ENCODE measurements at places on chromosomes 4 and X.

DNA sequence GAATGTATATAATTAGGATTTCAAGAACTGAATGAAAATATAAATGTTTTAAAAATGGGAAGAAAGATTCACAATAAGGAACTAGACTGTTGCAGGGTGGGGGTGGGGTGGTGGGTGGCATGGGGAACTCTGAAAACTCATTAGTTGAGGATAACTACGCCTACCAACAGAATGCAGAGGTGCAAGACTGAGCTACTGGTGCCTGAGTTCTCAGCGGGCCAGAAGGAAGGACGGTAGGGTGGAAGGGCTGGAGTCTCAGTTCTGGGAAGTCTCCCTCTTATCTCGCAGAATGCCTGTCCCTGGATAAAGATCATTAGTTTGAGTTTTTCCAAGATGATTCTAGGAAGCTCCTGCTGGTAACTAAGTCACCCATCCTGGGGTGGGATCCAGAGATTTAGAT, 1.3 kb upstream of the SOD3 start:
- DNase-seq, result no peak

- no peak for DNase-seq
Measured at GRCh38 chr4:9804918-9805317, 23.5 kb downstream of the DRD5 start.

DNA sequence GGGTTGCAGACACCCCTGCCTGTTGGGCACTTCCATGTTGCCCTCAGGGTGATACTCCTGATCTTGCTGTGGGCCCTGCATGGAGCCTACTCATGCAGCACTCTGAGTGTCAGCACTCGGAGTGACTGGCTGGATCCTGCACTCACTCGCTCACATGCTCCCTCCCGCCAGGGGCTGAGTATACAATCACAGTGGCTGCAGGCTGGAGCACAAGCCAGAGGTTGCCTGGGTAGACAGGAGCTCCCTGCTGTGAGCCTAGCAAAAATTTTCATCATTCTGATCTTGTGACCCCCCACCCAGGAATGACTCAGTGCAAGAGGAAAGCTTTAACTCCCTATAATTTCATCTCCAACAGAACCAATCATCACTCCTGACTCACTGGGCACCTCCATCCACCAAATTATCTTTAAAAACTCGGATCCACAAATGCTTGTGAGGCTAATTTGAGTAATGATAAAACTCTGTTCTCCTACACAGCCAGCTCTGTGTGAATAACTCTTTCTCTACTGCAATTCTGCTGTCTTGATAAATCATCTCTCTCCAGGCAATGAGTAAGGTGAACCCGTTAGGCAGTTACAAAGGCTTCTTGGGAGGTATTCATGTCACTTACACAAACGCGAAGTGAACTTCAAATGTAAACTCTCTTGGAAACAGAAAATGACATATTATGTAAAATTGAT, 1180.8 kb upstream of the PABPC4L start:
- no peak for DNase-seq

DNA sequence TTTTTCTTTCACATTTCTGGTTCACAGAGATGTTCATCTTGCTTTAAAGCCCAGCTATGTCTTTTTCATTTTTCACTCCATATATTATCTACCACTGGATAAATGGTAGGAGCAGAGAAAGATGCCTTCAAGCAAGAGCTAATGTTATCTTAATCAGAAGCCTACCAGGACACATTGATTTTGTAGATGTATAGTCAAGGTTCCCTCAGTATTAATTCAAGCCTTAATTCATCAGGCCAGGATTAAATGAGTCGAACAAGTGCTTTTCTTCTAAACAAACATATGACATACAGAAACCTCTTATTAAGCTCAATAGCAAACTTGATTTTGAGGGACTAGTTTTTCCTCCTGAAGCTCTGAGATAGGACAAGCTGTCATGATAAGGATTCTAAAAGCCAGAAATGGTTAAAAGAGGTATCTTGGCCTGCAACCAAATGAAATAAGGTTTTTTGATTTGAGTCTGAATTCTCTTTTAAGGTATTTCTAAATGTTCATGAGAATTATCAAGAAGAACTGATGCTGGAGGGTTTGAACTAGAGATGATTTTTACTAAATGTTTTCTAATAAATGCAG, 81.7 kb upstream of the FTHL17 start:
- DNase-seq, result no peak

GRCh38 chrX:51406688-51407519, 74.3 kb downstream of the NUDT10 start:
- DNase-seq, result no peak

GRCh38 chrX:24886916-24887315, 128.8 kb downstream of the ARX start:
- no peak for DNase-seq

DNA sequence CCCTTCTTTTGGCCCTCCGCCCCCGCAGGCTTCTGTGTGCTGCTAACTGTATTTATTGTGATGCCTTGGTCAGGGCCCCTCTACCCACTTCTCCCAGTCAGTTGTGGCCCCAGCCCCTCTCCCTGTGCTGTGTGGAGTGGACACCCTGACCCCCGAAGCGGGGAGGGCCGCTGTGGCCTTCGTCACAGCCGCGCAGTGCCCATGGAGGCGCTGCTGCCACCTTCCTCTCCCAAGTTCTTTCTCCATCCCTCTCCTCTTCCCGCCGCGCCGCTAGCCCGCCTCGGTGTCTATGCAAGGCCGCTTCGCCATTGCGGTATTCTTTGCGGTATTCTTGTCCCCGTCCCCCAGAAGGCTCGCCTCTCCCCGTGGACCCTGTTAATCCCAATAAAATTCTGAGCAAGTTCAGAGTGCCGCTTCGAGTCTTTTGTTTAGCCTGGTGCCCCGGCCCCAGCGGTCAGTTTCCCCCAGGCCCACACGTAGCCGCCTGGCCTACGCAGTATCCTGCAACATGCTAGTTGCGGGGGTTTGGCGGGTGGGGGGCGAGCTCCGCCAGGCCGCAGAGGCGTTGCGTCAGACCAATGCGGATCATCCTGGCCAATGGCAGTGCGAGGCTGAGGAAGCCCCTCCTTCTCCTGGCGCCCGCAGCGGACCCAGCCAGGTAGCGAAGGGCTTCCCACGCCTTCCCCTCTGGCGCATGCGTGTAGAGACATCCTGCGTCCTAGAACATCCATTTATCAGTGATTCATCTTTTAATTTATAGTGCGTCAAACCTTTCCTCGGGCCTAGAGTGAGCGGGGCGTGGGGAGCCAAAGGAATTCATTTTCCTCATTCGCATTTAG, 5.6 kb upstream of the KANTR start:
- no peak for DNase-seq

DNA sequence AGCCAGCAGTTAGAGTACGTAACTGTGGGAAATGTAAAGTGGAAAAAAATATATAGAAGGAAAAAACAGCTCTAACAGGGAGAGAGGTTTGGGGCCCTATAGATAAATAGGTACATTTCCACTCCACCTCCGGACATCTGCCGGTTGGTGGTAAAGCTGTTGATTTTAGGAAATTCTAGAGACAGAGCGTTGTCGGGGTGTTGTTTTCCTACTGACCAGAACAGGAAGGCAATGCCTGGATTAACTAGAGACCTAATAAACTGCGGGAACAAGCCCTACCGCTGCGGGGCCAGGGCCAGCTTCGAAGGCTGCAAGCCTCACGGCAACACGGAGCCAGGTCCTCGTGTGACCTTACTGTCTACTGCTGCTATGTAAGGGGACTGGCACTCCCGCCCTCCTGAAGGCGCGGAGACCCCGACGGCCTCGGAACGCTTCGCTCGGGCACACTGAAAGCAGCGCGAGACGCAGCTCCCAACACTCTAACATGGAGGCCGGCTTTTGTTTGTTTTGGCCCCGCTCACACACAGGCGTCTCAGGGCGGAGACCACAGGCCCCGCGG, 702 bp upstream of the CDKN2AIP start:
- DNase-seq, result no peak

DNA sequence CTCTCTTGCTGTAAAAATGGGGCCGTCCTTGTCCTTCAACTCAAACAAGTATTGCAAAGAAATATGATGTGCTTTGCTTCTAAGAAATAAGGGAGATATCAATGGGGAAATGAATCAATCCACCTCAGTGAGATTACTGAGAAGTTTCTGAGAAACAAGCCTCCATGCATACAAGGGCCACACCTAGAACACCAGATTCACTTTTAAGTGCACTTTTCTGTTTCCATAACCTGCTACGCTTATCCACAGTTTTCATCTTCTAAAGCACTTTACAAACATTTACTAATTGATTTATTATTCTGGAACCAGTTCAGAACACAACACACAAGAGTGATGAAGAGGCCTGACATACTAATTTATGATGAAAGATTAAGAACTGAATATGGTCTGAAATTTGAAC, 54.0 kb upstream of the BOD1L1 start:
- DNase-seq, result no peak

DNA sequence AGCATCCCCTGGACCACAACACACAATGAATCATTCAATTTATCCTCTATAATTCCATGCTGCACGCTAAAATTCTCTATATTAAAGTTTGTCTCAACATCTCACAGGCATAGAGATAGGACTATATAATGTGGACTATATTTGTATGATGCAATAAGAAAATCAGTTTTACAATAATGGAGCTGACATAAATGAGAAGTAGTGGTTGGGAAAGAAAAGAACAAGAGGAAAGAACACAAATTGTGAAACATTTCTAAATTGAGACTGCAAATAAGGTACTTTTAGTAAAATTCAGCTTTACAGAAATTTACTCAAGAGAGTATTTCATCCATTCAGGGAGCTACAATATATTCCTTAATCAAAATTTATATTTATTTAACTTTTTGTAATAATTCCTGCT, 120.4 kb downstream of the ARAP2 start:
- DNase-seq, result no peak

DNA sequence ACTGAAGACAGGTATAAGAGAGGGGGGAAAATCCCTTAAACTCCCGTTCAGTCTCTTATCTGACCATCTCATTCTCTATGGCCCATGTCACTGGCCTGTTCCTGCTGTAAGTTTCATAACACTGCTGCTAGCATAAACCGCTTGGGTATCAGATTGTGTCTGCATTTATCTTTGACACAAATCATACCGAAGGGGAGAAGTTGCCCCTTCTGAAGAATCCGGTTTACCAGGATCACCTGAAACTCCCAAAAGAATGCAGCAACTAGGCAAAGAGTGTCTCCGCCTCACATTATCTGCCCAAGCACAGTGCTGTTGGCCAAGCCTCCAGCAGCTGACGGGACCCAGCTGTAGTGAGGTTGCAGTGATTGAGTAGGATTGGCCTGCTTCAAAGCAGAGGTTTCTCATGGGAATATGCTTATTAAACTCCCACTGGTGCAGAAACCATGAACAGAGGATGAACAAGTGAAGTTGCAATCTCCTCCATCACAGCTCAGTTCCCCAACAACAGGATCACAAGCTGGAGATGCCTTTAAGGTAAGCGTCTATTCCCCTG, 71.3 kb upstream of the PUDP start:
- no peak for DNase-seq

GRCh38 chrX:129678614-129679195, 23.9 kb upstream of the APLN start:
- no peak for DNase-seq

- DNase-seq, result no peak
Measured at GRCh38 chrX:134520860-134521390, 61.0 kb downstream of the HPRT1 start.

- no peak for DNase-seq
Measured at GRCh38 chr4:113450295-113451080, 311.1 kb downstream of the CAMK2D start.

GRCh38 chr4:122810669-122811068, 16.0 kb upstream of the FGF2 start:
- no peak for DNase-seq

DNA sequence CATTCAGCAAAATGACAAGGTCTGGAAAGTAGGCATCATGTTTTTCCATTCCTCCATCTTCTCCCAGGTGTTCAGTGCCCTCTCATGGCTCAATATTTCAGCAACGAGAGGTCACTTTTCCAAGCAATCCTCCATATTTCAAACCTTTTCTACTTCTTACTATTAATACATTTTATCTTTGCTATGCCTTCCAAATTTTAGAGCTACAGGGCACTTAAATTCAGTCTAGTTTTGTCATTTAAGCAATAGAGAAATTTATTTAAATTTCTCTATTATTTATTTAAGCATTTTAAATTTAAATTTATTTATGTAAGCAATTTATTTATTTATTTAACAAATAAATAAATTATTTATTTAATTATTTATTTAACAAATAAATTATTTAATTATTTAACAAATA, 305.1 kb upstream of the ANXA10 start:
- no peak for DNase-seq

GRCh38 chr4:39667706-39668105, 29.0 kb upstream of the SMIM14 start:
- DNase-seq, result no peak

DNA sequence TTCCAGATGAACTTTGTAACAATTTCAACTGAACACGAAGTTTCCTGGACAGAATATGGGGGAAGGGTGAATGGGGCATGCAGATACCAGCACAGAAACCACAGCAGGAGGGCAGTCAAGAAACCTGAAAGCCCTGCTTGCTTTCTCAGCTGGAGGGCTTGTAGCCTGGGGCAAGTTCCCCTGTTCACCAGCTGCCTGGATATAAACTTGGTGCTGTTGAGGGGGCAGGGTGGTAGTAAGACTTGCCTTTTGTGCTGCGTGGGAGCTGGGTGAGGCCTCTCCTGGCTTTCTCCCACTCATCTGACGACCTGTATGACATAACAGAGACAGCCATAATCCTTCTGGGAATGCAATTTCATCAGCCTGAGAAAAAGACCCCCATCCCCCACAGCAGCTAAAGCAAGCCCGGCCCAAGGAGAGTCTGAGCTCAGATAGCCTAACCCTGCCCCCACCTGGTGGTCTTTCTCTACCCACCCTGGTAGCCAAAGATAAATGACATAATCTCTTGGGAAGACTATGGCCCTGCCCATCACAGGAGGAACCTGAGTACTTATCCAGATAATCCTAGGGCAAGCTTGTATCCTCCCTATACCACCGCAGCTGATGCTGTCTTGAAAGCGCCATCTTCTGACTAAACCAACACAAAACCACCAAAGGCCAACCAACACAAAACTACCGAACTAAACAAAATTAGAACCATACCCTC, 234.3 kb downstream of the LAS1L start:
- no peak for DNase-seq

DNA sequence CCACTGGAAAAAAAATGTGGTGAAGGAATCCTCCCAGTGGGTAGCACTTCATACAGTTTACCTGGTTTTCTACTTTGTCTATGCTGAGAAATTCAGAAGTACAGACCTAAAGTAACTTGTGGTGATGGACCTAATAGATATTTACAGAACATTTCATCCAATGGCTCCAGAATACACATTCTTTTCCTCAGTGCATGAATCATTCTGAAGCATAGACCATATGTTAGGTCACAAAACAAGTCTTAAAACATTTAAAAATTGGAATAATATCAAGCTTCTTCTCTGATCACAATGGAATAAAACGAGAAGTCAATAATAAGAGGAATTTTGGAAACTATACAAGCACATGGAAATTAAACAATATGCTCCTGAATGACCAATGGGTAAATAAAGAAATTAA, 450.1 kb upstream of the INTU start:
- DNase-seq, result no peak
